ENCODE measurements at places on chromosomes 13 and 19. TPM values are rescaled to one million over a fixed set of nuclear protein-coding genes. Genes with fewer than 3 reads are reported as not detected.

PGLYRP1 gene
- total RNA-seq: not detected

ZNF607 gene
- total RNA-seq: 8.3 TPM

DCUN1D2 gene
- total RNA-seq: 15.3 TPM

SPACA4 gene
- not detected for total RNA-seq

GJB6 gene
- 2.7 TPM for total RNA-seq

RGS9BP gene
- total RNA-seq: 0.07 TPM

EPSTI1 gene
- total RNA-seq: 30.7 TPM

SOHLH2 gene
- total RNA-seq: not detected

ZNF723 gene
- total RNA-seq: not detected
